ENCODE measurements at places on chromosomes 5 and 9.

DNA sequence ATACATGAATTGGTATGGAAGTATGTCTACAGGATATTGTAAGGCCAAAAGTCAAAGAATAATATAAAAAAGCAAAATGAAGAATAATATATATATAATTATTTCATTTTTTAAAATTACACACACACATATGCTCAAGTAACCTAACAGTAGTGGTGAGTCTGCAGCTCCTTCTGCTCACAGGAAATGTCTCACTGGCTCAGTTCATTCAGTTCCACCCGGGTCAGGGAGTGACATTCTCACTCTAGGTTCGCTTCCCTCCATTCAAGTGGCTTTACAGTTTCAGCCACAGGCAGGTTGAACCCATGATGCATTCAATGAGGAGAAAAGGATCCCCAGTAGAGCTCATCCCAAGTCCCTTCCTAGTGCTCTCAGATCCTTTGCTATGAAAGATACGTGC lies 90.8 kb downstream of the SUSD1 start:
- no peak for DNase-seq

DNA sequence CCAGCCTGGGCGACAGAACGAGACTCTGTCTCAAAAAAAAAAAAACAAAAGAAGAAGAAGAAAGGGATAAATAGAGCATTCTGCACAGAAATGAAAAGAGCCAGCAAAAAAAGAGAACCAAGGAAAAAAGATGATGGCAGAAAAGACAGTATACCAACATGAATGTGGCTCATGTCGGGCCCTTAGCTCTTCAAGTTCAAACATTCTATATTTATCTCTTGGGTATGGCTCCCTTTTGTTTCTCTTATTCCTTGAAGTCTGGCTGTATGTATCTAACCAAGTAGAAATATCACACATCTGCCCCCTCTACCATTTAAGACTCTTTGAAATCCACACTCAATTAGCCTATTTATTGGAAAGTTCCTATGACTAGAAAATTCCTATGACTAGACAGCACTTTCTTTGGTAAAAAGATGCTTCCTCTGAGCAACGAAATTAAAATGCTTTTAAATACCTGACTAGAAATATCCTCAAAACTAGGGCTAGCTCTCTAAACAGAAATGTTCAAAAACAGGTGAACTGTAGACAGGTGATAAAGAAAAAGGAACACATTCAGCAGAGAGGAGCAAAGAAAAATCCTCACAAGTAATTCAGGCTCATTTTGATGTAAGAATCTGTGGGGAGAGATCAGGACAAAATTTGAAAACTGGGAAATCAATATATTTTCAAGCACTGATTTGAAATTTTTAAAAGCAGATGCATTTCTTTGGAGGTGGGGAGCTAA lies 2.6 kb downstream of the SELENOP start:
- no peak for DNase-seq

GRCh38 chr9:132670457-132671391 lies at the start of gene GTF3C4:
Gene GTF3C4 (plus strand): TSS chr9:132670464. CDS start chr9:132670599, 135 bp downstream.
- no peak for DNase-seq

- no peak for DNase-seq
Measured at GRCh38 chr9:77899679-77900354, 131.8 kb downstream of the GNAQ start.

- no peak for DNase-seq
Measured at GRCh38 chr9:98533132-98533531, 175.6 kb downstream of the GABBR2 start.

GRCh38 chr5:140672455-140673186 lies 755 bp downstream of the DND1 start:
- DNase-seq: no peak

DNA sequence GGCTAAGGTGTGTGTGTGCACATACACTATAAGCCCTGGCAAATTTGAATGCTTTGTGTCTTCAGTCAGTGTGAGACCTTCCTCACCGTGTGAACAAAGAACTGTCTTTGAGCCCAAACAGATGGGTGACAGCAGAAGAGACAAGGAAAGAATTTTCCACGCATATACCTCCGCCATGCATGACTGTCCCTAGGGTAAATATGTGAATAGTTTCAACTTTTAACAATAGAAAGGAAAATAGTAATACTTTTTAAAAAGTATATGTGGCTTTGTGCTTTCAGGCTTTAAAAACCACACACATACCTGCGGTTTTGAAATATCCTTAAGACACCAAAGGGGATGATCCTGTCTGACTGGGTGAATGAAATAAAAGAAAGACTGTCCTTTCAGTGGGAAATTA lies 438.6 kb upstream of the MPDZ start:
- no peak for DNase-seq

GRCh38 chr9:119289740-119290433 lies 79.3 kb downstream of the BRINP1 start:
- peak; percentile 11 for DNase-seq

DNA sequence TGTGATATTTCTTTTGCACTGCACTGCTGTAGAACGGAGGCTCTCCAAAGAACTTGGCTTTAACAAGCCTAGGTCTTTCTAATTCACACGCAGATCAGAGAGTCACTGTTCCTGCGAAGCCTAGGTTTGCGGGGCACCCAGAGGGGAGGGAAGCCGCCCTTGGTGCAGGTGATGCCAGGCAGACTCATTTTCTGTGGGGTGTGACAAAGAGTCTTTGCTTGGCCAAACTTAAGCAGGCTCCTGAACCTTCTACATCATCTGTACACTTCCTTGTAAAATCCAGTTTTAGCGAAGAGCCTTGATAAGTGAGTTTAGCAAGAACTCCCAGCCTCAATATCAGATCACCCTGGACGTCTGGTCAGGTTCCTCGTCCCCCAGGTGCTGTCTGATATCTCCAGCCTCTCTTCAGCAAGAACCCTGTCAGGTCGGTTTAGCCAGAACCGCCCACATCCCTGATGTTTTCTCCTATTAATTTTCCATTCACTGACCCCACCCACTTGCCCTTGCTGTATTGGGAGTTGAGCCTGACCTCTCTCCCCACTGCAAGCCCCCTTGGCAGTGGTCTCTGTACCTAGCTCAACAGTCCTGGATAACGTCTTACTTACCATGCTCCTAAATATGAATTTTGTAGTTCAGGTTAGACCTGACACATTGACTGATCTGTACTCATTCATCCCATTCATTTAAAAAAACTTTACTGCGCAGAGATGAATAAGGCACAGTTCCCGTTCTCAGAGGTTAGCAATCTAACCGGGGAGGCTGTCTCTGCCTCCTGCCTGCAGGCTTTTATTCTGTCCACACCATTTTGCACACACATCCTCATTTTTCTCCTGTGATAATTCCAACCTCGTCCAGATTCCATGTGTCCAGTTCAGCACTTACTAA lies 880 bp upstream of the UBAC1 start:
- DNase-seq: no peak

DNA sequence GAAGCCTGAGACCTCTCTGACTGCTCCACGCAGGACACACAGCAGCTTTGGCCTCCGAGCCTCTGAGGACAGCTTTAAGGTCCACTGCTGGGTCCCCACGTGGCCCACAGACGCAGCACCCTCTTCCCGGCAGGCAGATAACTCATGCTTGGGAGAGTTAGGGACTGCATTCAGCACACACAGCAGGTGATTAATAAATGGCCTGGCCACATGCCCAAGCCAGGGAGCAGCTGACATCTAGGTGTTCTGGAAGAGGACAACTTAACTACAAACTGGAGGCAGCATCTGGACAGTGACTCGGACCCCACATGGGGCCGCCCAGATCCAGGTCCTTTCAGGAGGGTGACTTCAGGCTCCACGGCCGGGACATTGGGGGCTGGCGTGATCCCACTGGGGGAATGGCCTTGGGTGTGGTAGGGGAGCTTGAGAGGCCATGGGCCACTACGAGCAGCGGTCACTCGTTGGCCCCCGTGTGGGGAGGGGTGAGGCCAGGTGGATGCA lies 11.3 kb downstream of the NINJ1 start:
- DNase-seq: no peak

GRCh38 chr5:102865171-102865509 lies 110.0 kb downstream of the PAM start:
- DNase-seq: no peak

GRCh38 chr5:159874263-159874662 lies 42.0 kb upstream of the ADRA1B start:
- DNase-seq: no peak

GRCh38 chr9:113622600-113623400 lies 159.3 kb downstream of the RGS3 start:
- DNase-seq: peak; percentile 65

- no peak for DNase-seq
Measured at GRCh38 chr9:129355631-129356030, 177.6 kb upstream of the IER5L start.

DNA sequence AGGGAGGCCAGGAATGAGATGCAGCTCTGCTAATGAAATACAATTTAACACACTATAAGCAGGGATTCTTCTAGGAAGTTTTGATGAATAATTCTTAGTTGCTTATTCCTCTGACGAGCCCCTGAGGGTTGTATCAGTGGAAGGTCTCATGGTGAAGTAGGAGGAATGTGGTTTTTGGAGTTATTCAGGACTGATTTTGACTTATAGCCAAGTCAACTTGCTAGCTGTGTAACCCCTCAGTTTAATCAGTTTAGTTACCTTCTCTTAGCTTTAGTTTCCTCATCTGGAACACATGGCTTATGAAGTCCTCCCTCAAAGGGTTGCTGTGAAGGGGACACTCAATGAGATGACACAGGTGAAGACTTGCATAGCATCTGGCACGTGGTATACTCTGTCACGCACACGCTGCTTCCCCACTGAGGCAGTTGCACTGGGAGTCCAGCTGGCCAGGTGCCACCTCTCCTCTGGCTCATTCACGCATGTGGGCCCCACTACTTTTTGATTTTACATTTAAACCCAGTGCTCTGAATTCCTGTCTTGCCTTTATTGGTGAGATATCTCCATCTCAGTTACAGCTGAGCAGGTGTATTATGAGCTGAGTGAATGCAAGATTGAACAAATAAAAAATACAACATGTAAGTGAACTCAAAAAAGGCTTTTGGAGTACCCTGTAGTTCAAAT lies 415.0 kb downstream of the ARHGEF28 start:
- no peak for DNase-seq

All from NCI-H2107 (cell line).